Effector memory CD4-positive, alpha-beta T cell (primary cell): ENCODE measurements at places on chromosomes 1 and 21.

- no peaks in the 10 kb centered on the region for H3K36me3 ChIP-seq
- DNase-seq = no peak
- no peaks in the 10 kb centered on the region for H3K4me1 ChIP-seq
- H3K27me3 ChIP-seq = peaks cover 6% of the 10 kb centered on the region
Measured at GRCh38 chr1:247357781-247358211, 26.1 kb upstream of the ZNF496 start.

GRCh38 chr1:160675641-160676410, 29.0 kb upstream of the SLAMF1 start:
- H3K4me1 ChIP-seq = peaks cover 32% of the 10 kb centered on the region
- peaks cover 36% of the 10 kb centered on the region for H3K36me3 ChIP-seq
- H3K4me3 ChIP-seq = no peak overlapping the region
- H3K27ac ChIP-seq = peak overlapping the region; percentile 55
- DNase-seq = peak; percentile 45

DNA sequence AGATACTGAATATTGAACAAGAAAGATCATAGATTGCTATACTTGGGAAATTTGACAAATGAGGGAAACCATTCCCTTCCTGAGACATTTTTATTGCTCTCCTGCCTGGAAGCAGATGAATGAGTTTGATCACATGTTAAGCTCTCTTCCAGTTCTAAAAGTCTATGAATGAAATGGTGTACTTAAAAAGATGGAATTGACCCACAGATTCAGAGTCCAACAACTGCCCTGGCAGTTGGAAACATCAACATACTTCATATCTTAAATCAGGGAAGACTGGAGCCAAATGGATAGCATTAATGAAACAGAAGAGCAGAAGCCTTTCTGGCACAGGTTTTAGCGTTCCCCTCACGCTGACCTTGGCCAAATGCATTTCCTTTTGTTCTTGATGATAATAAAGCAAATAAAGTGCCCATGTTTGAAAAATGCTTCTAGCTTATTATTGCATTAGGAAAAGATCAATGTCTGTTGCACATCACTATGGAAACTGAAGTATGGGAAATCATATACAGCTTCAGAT, 142.6 kb downstream of the ESRRG start:
- no peak overlapping the region for H3K4me3 ChIP-seq
- no peaks in the 10 kb centered on the region for H3K27me3 ChIP-seq
- no peaks in the 10 kb centered on the region for H3K4me1 ChIP-seq
- H3K36me3 ChIP-seq = no peaks in the 10 kb centered on the region
- DNase-seq = no peak
- no peak overlapping the region for H3K27ac ChIP-seq

- H3K27ac ChIP-seq = no peak overlapping the region
- H3K4me1 ChIP-seq = no peaks in the 10 kb centered on the region
- no peak for DNase-seq
- H3K4me3 ChIP-seq = no peak overlapping the region
Measured at GRCh38 chr1:229874609-229875008, 192.4 kb upstream of the GALNT2 start.

DNA sequence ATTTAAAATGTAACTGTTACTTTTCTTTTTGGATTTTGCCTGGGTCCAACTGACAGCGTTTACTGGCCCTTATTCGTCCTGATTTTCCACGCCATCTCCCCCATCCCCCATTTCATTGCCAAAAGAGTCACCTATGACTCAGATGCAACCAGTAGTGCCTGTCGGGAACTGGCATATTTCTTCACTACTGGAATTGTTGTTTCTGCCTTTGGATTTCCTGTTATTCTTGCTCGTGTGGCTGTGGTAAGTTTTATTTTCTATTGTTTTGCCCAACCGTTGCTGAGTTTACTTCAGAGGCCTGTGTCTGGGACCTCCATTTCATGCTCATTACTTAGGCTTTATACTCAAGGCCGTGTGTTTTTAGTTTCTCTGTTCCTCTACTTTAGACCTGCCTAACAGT, 9.3 kb downstream of the LEPR start:
- no peak for DNase-seq
- H3K27me3 ChIP-seq = no peaks in the 10 kb centered on the region
- no peaks in the 10 kb centered on the region for H3K4me1 ChIP-seq
- H3K4me3 ChIP-seq = no peak overlapping the region
- no peak overlapping the region for H3K27ac ChIP-seq

GRCh38 chr1:113456967-113457366, 66.7 kb downstream of the MAGI3 start:
- H3K27me3 ChIP-seq = no peaks in the 10 kb centered on the region
- no peak overlapping the region for H3K4me3 ChIP-seq
- H3K27ac ChIP-seq = no peak overlapping the region
- H3K4me1 ChIP-seq = no peaks in the 10 kb centered on the region

GRCh38 chr1:68093737-68094136, 43.3 kb upstream of the DIRAS3 start:
- DNase-seq = no peak
- H3K27ac ChIP-seq = no peak overlapping the region
- H3K4me1 ChIP-seq = no peaks in the 10 kb centered on the region
- H3K4me3 ChIP-seq = no peak overlapping the region
- H3K36me3 ChIP-seq = no peaks in the 10 kb centered on the region
- H3K27me3 ChIP-seq = no peaks in the 10 kb centered on the region

DNA sequence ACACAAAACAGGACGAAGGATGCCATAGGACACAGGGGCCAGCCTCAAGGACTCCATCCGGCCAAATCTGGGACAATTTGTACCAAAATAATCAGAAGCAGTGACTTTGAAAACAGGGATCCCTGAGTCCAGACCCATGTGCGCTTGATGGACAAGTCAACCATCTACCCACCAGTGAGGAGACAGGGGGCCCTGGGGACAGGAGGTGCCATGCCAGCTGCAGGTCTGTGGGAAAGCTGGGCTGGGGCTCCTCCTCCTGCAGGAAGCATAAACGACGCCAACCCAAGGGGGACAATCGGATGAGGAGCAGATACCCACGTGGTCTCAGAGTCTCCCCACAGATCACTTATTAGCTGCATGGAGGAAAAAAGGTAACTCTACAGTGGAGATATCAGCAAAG, 50.6 kb downstream of the NPHP4 start:
- H3K27me3 ChIP-seq = no peaks in the 10 kb centered on the region
- H3K27ac ChIP-seq = no peak overlapping the region
- H3K4me3 ChIP-seq = no peak overlapping the region
- H3K4me1 ChIP-seq = no peaks in the 10 kb centered on the region

- no peak overlapping the region for H3K27ac ChIP-seq
- peaks cover 34% of the 10 kb centered on the region for H3K27me3 ChIP-seq
- no peaks in the 10 kb centered on the region for H3K36me3 ChIP-seq
- H3K4me1 ChIP-seq = peaks cover 5% of the 10 kb centered on the region
- DNase-seq = no peak
Measured at GRCh38 chr1:227320476-227320875, 2.2 kb upstream of the CDC42BPA start.

DNA sequence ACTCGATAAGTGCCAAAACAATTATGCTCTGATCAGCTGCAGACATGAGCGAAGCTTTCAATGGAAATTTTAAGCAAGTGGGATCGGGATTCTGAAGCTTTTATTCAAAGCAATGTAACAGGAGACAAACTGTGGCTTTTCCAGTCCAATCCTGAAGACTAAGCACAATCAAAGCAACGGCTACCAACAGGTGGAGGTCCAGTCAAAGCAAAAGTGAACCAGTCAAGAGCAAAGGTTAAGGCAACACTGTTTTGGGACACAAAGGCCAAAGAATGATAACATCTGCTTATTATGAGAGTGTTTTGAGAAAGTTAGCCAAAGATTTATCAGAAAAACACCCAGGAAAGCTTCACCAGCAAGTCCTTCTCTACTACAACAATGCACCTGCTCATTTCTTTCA, 170.1 kb downstream of the SEC16B start:
- H3K27me3 ChIP-seq = no peaks in the 10 kb centered on the region
- no peak overlapping the region for H3K4me3 ChIP-seq
- H3K36me3 ChIP-seq = no peaks in the 10 kb centered on the region
- no peaks in the 10 kb centered on the region for H3K4me1 ChIP-seq

DNA sequence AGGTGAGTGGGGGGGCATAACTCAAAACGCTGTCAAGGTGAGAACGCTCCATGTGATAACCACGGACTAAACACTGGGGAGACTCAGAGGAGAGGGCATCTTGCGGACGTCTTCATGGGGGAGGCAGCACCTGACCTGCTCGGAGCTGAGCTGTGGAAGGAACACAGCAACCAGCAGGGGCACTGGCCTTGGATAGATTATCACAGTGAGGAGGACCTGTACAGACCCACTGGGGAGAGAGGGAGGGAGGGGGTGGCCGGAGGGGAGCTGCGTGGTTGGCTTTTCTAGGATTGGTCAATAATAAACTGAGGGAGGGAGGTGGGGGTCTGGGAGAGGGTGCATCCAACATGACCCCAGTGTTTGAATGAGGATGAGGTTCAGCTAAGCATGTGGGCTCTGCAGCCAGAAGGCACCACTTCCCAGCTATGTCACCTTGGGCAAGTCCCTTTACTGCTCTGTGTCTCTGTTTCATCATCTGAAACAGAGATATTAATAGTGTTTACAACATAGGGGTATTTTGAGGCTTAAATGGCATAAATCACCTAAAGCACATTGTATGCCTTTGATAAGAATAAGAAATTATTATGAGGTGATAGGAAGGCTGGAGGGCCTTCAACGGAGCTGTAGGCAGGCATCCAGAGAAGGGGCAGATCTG, 123.3 kb downstream of the GRIK3 start:
- H3K36me3 ChIP-seq = no peaks in the 10 kb centered on the region
- no peaks in the 10 kb centered on the region for H3K4me1 ChIP-seq

- no peak overlapping the region for H3K27ac ChIP-seq
- DNase-seq = no peak
- H3K4me1 ChIP-seq = no peaks in the 10 kb centered on the region
Measured at GRCh38 chr1:54609301-54609921, 13.9 kb downstream of the FAM151A start.

DNA sequence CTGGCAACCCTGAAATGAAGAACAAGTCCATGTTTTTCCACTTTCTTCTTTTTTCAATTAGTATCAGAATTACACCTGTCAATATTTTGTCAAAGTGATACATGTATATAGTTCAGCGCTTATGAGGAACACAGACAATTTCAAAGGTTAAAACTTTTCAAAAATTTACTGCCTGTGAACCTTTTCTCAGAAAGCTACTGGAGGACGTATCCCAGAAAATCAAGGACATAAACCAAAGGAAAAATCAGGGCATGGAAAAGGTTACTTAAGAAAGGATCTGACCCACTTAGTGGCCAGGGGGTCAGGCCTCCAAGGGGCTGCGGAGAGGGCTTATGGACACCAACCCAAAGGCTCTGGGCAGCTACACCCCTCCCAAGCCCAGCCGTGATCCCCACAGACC, 81.1 kb upstream of the ACTRT2 start:
- no peaks in the 10 kb centered on the region for H3K4me1 ChIP-seq
- DNase-seq = no peak
- H3K27me3 ChIP-seq = no peaks in the 10 kb centered on the region
- no peak overlapping the region for H3K4me3 ChIP-seq
- no peak overlapping the region for H3K27ac ChIP-seq

DNA sequence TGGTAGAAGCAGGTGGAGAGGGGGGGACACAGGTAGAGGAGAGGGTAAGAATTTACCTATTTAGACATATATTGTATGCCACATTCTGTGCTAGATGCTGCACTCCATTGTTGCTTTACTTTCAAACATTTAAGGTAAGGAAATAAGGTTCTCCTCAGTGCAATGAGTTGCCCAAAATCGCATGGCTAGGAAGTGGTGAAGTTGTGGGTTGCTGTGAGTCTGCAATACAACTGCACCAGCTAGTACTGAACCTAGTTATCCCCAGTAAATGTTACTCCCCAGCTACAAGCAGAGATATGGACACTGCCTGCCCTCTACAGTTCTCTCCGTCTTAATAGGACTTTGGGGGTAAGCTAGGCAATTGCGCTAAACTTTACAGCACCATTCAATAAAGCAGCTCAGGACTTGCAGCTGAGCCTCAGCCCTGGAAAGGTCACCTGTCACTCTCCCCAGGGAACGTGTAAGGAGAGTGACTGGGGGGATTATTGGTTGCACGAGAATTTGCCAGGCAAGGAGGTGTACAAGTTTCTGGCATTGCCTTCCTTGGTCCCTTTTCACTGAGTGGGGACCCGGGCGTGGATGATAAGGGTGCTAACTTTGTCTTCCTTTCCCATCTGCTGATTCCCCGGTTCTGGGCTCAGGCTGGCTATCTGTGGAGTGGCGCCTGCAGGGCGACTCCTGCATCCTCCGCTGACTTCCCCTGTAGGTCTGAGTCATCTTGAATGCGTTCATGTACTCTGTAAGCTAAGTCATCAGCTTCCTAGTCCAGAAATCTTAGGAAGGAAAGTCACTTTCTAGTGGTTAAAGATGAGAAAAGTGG, 71.3 kb upstream of the CNTN2 start:
- peaks cover 3% of the 10 kb centered on the region for H3K27me3 ChIP-seq
- no peak for DNase-seq
- H3K4me1 ChIP-seq = no peaks in the 10 kb centered on the region
- no peak overlapping the region for H3K27ac ChIP-seq
- H3K36me3 ChIP-seq = no peaks in the 10 kb centered on the region
- H3K4me3 ChIP-seq = no peak overlapping the region

DNA sequence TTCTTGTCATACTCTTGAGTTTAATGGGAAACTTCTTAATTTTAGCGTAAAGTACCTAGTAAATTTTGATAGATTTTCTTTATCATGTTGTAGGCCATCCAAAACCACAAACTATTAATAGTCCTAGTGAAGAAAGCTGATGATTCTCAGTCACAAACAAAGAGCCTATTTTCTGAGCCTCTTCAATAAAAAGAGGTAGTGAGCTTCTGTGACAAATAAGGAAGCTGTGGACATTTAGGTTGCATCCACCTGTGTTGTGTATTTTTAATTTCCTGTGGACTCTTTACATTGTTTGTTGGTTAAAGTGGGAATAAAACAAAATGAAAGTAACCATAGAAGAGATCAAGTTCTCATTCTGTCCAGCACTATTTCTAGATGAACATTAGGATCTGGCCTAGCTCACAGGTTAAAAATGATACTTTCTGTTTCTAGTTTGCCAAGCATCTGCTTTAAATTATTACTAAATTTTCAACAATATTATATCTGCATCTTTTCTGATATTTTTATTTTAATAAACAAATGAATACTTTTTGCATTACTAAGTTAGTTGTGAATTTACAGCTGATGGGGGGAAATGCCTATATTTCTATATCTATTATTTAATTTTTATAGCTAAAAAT, 702.2 kb upstream of the ADGRL4 start:
- no peaks in the 10 kb centered on the region for H3K4me1 ChIP-seq
- no peaks in the 10 kb centered on the region for H3K36me3 ChIP-seq
- no peak for DNase-seq
- H3K4me3 ChIP-seq = no peak overlapping the region

- no peaks in the 10 kb centered on the region for H3K36me3 ChIP-seq
- H3K4me1 ChIP-seq = peaks cover under 1% of the 10 kb centered on the region
- DNase-seq = no peak
- H3K27me3 ChIP-seq = no peaks in the 10 kb centered on the region
- H3K27ac ChIP-seq = no peak overlapping the region
Measured at GRCh38 chr1:145891143-145891542, 5.5 kb upstream of the ANKRD35 start.

DNA sequence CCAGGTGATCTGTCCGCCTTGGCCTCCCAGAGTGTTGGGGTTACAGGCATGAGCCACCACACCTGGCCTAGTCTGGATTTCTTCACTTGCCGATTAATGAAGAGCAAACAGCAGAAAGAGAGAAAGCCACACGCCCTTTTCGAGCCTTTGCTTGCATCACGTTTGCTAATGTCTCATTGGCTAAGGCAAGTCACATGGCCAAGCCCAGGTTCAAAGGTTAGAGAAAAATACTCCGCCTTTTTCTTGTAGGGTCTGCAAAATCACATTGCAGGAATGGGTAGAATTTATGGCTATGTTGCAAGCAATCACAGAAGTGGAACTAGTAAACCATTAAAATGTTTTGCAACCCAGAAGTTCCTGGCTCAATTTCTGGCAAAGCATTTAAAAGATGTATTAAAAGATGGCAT, 26.8 kb upstream of the BACH1 start:
- H3K4me1 ChIP-seq = no peaks in the 10 kb centered on the region
- no peaks in the 10 kb centered on the region for H3K36me3 ChIP-seq
- no peak overlapping the region for H3K27ac ChIP-seq
- no peak for DNase-seq
- H3K27me3 ChIP-seq = no peaks in the 10 kb centered on the region
- no peak overlapping the region for H3K4me3 ChIP-seq
